ENCODE measurements at places on chromosomes 13 and 19. TPM values are rescaled to one million over a fixed set of nuclear protein-coding genes. Genes with fewer than 3 reads are reported as not detected.

GRCh38 chr19:48203222-48203793, 32.8 kb downstream of the ZSWIM9 start:
- DNase-seq, result no peak

GRCh38 chr13:19957320-19958154, 990 bp upstream of the ZMYM2 start:
- peak; percentile 81 for DNase-seq

- DNase-seq, result no peak
These were observed 3.5 kb upstream of the ZNF787 start for GRCh38 chr19:56124578-56124977.

DNA sequence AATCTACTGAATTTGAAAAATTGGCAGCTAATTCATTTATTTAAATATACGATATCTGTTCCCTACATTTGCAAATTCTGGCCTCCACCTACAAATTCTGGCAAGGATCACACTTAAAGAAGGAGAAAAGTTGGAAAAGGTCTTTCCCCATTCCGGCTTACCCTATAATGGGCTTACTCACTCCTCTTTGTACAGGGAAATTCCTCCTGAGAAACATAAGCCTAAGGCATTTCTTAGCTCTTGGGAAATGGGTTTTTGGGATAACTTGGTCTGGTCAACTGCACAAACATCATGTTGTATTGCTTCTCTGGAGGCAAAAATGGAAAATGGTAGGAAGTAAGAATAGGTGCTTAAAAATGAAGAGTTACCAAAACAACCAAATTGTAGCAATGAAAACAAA, 25.5 kb downstream of the KCTD12 start:
- DNase-seq, result no peak

DNA sequence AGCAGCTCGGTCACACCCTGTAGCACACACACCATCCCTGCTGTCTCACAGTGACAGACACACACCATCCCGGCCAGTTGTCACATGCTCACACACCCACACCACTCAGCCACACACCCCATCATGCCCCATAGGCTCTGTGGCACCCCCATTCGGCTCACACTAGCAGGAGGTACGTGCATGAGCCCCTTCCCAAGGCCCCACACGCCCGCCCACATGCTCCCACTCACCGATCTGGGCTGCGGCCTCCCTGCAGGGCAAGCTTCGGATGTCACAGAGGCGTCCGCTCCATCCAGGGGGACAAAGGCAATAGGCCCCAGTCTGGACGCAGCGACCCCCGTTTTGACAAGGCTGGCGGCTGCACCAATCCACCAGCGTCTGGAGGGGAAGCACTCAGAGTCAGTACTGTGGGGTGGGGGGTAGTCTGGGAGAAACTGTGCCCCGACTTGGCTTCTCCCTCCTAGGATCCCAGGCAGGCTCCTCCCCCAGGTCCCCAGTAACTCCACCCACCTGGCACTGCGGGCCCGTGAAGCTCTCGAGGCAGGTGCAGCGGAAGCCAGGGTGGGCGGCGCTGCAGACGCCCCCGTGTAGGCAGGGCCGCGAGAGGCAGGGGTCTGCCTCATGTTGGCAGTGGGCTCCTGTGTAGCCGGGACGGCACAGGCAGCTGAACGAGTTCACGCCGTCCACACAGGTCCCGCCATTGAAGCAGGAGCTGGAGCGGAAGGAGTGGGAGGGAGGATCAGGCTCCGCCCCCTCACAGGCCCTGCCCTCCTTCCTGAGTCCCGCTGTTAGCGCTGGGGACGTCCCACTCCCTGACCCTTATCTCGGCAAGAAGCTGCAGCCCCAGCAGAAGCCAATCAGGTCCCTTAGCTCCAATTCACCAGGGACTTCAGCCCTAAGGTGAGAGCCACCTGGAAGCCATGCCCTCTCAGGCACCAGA, 20.1 kb downstream of the NOTCH3 start:
- DNase-seq, result no peak

- DNase-seq, result peak; percentile 84
These were observed 2.7 kb downstream of the COL4A1 start for GRCh38 chr13:110304256-110304655.

GRCh38 chr13:101382086-101382485, 34.2 kb downstream of the NALCN start:
- no peak for DNase-seq

- peak; percentile 99 for DNase-seq
These were observed 42.8 kb downstream of the GAS6 start for GRCh38 chr13:113820813-113821651.

DNA sequence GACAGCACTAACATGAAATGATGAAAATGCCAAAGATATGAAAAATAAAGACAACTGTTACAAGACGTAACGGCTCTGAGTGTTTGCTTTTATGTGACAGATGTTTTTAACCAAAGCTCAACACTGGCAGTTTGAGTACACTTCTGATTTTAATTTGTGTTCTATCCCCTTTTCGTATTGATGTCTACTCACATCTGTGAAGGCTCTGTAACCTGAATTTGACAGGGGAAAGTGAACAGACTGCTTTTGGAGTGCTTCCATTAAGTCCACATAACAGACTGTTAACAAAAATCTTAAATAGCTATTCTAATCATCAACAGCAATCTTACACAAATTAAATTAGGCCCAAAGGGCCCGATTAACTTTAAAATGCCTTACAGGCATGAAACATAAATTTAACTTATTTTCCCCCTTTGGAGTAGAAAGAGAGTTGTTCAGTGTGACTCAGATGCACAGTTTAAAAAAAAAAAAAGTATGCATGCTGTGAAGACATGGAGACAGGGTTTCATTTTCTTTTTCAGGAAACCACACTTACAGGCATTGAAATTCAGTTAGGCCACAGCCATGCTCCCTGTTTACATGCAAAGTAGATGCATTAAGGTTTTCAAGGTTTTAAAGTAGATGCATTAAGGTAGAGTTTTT, 16.3 kb upstream of the RNASEH2B start:
- peak; percentile 37 for DNase-seq

DNA sequence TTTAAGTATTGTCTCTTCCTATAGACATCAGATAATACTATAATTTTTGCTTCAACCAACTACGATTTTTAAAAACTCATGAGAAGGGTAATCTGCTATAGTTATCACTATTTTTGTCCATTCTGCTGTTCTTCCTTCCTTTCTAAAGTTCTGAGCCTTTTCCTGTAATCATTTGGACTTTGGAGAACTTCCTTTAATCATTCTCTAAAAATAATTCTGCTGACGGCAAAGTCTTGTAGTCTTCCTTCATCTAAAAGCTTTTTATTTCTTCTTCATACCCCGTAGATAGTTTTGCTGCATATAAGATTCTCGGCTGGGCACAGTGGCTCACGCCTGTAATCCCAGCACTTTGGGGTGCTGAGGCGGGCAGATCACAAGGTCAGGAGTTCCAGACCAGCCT, 5.1 kb upstream of the FCGBP start:
- no peak for DNase-seq

DNA sequence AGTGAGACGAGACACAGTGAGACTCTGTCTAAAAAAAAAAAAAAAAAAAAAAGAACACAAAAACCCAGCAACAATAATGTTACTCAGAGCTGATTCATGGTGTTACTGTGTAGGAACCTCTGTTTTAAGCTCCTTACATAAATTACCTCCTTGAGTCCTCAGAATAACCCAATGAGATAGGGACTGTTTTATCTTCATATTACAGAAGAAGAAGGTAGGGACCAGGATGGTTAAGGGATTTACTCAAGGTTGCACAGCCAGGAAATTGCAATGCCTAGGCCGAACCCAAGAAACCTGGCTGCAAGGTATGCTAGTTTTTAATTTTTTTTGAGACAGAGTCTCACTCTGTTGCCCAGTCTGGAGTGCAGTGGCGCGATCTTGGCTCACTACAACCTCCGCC, 1.5 kb upstream of the DAND5 start:
- DNase-seq, result no peak

DNA sequence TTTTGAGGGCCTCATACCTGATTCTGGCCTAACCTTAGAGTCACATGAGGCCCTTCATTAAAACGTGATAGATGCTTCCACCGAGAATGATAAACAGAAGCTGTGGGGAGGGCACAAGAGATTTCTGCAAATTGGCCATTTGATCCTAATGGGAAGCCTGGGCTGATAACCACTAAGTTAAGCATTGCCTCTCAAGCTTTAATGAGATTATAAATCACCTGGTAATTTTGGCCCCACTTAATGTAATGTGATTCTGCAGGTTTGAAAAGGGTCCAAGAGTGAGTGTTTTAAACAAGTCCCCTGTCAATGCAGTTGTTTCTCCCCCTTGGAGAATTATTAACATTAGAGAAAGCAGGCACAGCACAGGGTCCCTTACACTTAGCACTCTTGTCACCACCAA, 42.0 kb downstream of the ZNF486 start:
- DNase-seq, result no peak

The ZNF490 gene
- total RNA-seq, result 8.0 TPM

The ZNF285 gene
- total RNA-seq, result 5.0 TPM

The C19orf67 gene
- not detected for total RNA-seq

The HSD17B14 gene
- 7.7 TPM for total RNA-seq

The PRTN3 gene
- total RNA-seq, result not detected
